ENCODE measurements at places on chromosomes 3 and 15.
A peak's percentile ranks its signal among the peaks of the same experiment; 100 is the strongest.

- DNase-seq: no peak
These were observed 113.8 kb downstream of the ADAMTSL3 start for GRCh38 chr15:83767741-83768140.

- no peak for DNase-seq
These were observed 69.1 kb downstream of the MB21D2 start for GRCh38 chr3:192848371-192849233.

- no peak for DNase-seq
These were observed 5.1 kb downstream of the RASL12 start for GRCh38 chr15:65062726-65063125.

GRCh38 chr3:72658466-72659100 lies 189.7 kb downstream of the SHQ1 start:
- no peak for DNase-seq

DNA sequence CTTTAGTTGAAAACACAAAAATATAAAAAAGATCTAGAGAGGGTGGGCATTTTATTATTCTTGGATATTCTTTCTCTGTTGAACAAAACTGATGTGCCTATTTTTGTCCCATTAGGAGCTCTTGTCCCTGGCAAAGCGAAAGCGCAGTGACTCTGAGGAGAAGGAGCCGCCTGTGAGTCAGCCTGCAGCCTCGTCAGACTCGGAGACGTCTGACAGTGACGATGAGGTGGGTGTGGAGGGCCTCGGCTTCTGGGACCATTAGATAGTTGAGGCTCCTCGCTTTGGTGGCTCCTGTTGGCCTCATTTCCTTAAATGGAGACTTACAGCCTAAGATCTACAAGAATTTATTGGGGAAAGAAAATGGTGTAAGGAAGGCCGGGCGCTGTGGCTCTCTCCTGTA lies 21.3 kb downstream of the RTF1 start:
- DNase-seq: no peak

GRCh38 chr3:101244212-101244575 lies 76.2 kb downstream of the IMPG2 start:
- no peak for DNase-seq

- no peak for DNase-seq
These were observed 103.7 kb downstream of the MEX3B start for GRCh38 chr15:81942157-81942556.

DNA sequence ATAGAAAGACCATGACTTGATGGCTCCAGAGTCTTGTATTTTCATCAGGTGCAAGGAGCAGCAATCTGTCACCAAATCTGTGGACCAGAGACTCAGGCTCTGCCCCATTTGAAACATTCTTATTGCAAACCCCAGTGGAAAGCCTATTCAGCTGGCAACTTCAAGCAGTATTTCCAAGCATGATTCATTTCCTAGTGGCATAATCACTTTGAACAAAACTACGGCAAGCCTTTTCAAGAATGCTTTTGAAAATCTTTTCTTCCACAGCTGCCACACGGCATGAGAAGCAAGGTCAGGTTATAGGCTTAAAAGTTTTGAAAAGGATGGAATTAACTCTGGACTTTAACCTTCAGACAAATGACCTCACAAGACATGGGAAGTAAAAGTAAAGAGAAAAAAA lies 122.0 kb upstream of the BFSP2 start:
- no peak for DNase-seq

DNA sequence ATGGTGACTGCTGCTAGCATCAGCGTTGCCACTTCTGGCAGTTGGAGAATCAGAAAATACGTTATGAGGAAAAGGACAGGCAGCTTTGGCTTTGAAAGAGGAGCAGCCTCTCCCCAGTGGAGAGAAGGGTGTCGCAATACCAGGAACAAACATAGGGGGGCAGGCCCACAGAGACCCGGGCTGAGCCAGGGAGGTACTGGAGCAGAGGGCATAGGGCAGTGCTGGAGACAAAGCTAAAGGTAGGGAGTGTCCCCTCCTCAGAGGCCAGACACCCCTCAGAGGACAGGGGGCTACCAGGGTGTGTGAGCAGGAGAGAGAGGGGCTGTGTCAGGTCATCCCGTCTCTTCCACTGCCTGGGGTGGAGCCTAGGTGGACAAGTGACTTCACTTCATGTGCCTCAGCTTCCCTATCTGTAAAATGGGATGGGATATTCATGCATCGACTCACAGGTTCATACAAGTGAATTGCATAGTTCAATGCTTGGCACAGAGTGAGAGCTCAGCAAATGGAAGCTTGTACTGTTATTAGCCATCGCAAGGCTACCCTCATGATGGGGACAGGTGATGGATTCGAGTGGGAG lies 49.7 kb upstream of the LIMD1 start:
- no peak for DNase-seq

GRCh38 chr3:66041116-66041515 lies 2.4 kb upstream of the MAGI1 start:
- no peak for DNase-seq

DNA sequence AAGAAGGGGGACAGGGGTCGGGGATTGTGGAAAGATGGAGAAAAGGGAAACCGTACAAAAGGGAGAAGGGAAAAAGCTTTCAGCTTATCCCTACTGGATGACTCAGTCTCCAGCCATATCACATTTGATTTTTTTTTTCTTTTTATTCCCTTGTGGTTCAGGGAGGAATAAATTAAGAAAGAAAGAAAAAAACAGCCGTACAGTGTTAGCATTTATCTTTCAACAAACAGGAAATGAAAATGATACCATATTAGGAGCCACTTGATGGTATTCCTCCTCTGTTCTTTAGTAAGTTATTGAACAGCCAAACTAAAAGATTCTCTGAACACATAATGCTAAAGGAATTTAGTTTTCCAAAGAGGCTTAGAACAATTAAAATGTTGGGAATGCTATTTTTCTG lies 594.4 kb downstream of the FOXP1 start:
- no peak for DNase-seq

DNA sequence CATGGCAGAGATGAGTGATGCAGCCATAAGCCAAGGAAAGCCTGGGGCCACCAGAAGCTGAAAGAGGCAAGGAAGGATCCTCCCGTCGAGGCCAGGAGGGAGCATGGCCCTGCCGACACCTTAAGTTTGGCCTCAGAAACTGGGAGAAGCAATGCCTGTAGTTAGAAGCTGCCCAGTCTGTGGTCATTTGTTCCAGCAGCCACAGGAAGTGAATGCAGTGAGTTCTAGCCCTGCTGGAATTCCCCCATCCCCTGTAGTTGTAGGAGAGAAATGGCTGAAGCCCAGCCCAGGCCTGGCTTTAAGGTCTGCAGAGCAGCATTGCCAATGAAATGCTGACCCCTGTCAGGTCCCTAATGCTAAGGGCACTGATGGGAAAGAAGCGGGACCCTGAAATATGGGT lies 12.2 kb upstream of the CHSY1 start:
- no peak for DNase-seq

GRCh38 chr3:73523661-73524060 lies 101.1 kb downstream of the PDZRN3 start:
- DNase-seq: no peak

DNA sequence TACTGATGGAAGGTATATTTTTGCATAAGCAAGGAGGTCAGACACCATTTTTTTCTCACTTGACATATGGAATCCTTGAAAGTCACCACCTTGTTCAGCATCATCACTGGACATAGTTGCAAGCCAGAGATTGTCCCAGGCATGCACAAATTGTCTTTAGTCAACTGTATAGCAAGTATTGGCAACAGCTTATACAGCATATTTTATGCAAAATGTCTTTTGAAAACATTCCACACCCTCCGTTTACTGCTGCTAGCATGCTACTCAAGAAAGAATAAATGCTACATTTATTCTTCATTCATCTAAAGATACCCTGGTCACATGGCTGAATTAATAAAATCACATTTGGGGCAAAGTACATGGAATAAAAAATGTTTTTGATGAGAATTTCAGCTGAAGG lies 168.5 kb upstream of the DCBLD2 start:
- DNase-seq: no peak

DNA sequence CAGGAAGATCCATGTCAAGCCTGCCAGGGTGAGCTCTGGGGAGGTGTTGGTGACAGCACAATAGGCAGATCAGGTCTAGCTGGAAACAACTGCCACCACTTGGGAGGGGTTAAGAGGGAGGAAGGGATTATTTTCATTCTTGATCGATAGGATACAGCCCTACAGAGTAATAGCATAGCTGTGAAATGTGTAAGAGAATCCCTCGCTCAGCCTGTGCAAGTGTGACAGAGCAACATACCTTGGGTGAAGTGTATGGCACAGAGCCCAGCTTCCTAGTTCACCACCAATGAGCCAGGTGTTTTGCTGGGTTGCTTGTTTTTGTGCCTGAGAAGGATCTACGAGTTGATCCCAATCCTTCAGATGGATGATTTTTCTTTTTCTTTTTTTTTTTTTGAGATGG lies 9.2 kb upstream of the DCUN1D1 start:
- no peak for DNase-seq

- DNase-seq: peak; percentile 73
These were observed 7.2 kb upstream of the SCAMP5 start for GRCh38 chr15:74988007-74988800.

GRCh38 chr15:85108136-85108535 lies 126.5 kb downstream of the PDE8A start:
- no peak for DNase-seq
